Spleen (tissue), 13 donors: ENCODE measurements at places on chromosomes 4 and X. TPM values are rescaled to one million over a fixed set of nuclear protein-coding genes. Genes with fewer than 3 reads are reported as not detected.

DNA sequence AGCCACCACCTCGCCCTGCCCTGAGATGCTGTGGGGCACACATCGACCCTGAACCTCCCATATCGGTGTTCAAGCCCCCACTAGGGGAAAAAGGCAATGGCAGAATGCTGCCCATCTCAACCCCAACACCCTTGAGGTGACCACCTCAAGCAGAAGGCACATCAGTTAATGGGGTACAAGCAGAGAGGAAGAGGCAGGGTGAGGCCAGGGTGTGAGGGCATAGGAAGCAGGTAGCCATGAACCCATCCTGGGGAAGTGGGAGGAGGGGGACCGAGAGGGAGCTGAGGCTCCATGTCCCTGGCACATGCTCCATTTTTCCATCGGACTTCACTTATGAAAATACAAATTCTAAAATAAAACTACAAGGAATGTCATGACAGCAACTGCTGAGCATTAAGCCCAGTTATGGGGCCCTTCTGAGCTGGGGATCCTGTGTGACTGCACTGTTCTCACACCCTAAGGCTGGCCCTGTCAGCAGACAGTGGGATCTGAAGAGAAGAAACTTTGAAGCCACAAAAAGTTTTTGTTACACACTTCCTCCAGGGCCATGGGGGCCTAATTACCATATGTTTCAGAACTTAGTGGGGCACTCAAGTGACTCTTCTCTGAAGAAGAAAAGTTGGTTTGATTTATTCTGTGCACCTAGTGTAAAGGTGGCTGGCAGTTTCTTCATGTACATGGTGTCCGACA, 68.2 kb upstream of the FAM241A start:
- H3K36me3 ChIP-seq = no peaks in the 10 kb centered on the region
- no peak for DNase-seq
- H3K4me3 ChIP-seq = no peak overlapping the region
- H3K4me1 ChIP-seq = no peaks in the 10 kb centered on the region
- no peaks in the 10 kb centered on the region for H3K27me3 ChIP-seq

Gene ATOH1
- total RNA-seq = not detected

Gene TBC1D8B
- total RNA-seq = 4.7 TPM

DNA sequence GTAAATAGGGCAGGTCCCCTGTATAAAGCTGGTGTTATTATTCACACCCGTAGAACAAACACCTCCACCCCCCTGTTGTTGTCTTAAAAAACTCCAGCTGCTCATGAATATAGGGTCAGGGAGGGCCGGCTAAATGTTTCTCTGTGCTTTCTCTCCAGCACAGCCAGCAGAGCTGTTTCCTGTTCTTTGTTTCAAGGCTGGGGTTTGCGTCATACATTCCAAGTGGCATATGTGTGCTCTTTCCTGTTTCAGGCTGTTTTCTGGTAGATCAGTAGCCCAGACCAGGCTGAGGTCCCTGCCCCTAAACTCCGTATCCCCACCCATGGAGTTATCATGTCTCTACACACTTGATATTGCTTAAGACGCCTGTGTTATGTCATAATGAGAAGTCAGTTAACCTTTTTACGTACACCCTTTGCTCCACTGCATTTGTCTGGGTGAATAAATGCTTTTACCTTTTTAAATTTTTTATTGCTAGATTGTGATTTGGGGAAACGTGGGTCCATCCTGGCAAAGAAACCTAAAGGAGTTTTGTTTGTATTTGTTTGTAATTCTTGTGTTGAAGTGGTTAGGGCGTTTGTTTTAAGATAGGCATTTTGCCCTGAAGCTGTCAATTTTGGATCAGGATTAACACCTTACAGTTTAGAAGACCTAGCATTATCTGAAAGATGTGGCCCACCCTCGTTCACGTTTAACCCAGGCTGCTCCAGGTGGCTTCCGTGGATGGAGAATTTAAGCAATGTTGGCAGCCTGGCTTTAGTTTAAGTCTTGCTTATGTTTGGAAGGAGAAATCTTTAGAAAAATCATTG, 3.3 kb downstream of the KLF3 start:
- no peaks in the 10 kb centered on the region for H3K27me3 ChIP-seq
- no peak for DNase-seq
- peak overlapping the region; percentile 99 for H3K27ac ChIP-seq

Gene RENBP
- 92.7 TPM for total RNA-seq

Gene ADAMTS3
- 0.51 TPM for total RNA-seq

DNA sequence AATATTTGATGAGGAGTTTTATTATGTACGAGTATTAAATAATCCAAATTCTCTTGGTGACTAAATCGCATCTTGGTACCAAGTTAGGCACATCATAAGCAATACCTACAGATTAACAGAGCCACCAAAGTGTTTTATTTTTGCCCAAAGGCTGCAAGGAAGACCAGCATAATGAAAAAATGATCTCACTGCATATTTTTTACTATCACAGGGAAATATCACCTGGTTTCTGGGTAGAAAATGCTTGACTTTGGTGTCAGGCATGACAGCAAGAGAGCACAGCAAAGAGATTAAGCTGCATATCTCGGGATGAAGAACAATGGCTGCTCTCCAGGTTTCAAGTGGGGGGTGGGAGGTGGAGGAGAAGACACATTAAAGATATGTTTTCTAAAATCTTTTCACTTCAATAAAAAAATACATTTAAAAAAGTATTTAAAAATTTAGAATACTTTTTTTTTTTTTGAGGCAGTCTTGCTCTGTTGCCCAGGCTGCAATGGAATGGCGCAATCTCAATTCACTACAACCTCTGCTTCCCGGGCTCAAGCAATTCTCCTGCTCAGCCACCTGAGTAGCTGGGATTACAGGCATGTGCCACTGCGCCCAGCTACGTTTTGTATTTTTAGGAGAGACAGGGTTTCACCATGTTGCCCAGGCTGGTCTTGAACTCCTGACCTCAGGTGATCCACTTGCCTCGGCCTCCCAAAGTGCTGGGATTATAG, 86.1 kb downstream of the FRYL start:
- no peaks in the 10 kb centered on the region for H3K36me3 ChIP-seq
- no peaks in the 10 kb centered on the region for H3K27me3 ChIP-seq
- H3K27ac ChIP-seq = no peak overlapping the region
- H3K4me1 ChIP-seq = peaks cover 37% of the 10 kb centered on the region
- no peak for DNase-seq
